ENCODE measurements at places on chromosomes 7 and 10.

DNA sequence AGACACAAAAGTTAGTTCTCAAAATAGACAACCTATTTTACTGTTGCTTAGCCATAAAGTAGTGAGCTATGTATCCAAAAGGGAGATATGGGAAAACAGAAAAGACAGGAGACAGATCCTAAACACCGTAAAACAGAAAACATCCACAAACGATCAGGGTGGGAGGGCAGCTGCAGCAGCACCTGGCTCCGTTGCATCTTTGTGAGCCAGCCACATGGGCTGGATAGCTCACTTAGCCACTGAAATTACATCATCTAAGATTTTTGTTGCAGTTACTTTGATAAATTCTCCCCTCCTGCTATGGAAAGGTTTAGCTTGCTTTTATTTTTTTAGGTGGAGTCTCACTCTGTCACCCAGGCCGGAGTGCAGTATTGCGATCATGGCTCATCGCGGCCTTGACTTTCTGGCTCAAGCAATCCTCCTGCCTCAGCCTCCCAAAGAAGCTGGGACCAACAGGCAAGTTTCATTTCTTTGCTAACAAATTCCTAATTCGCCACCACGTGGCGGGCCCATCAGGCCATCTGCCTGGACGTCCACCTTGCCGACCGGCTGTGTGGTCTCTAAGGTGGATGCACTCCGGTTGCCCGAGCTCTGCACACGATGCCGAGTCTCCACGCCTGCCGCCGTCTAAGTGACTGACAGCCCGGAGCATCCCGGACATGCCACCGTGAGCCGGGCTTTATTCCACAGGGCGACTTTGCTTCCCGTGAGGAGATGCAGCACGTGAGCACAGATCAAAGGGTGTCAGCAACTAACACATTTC lies 159.8 kb downstream of the DIP2C start:
- no peak for DNase-seq

DNA sequence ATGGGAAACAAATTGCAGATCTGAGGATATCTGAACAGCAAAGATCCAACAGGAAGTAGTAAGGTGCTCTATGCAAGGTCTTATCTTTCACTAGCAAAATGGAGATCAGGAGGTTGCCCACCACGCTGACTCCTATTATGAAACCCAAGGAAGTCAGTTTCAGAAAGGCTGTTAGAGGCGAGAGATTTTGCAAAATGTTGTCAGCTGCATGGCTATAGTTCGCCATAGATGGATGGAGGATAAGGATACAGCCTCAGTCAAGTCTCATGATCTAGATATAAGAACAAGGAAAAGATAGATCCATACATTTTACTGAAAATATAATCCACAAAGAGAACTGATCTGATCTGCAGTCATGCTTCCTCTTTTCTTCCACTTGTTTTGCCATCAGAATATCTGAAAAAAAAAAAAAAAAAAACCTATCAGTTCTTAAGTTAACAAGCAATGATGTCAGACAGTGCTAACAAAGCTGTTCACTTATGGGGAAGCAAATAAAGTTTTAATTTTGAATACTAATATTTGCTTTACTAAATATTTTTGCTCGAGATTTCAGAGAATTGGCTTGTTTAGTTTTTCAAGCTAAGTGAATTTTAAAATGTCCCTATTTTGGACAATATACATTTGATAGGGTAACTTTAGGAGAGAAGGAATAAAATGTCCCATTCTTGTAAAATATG lies 2.0 kb downstream of the GPR85 start:
- DNase-seq: no peak

DNA sequence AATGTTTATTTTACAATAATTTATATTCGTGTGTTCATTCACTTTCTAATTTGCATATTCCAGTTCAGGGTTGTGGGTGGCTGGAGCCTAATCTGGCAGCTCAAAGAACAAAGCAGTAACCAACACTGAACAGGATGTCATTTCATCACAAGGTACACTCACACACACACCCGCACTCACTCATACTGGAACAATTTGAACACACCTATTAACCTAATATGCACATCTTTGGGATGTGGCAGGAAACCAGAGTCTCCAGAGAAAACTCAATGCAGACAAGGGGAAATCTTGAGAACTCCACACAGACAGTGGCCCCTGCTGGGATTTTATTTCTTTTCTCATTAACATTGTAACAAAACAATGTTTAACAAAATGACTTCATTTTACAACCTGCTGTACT lies 97.4 kb downstream of the TWIST1 start:
- DNase-seq: no peak

DNA sequence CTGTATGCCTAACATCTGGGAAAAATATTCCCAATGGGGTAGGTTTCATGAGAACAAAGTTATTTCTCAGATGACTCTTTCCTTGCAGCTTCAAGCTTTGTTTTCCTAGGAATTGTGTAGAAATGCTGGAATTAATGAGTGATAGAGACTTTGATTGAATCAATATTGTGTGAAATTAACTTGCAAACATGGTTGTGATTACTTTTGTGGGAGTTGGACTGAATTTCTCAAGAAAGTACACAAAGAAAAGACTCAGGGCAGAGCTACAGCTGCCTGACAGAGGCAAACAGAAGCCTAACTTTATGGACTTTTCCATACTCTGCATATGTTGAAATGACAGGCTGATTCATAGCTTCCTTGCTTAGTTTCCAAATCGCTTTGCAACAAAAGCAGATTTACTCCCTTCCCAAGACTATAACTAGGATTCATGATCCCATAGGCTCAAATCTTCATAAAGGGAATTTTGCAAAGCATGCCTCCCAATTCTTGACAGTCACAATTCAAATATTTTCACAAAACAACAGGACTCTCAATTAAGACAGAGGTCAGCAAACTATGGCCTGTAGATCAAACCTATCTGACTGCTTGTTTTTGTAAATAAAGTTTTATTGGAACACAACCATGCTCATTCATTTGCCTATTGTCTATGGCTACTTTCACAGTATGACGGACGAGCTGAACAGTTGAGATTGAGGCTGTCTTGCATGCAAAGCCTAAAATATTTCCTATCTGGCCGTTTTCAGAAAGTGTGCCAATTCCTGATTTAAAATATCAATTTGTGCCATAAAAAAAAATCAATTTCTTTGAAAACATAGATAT lies 27.6 kb downstream of the NRP1 start:
- no peak for DNase-seq

DNA sequence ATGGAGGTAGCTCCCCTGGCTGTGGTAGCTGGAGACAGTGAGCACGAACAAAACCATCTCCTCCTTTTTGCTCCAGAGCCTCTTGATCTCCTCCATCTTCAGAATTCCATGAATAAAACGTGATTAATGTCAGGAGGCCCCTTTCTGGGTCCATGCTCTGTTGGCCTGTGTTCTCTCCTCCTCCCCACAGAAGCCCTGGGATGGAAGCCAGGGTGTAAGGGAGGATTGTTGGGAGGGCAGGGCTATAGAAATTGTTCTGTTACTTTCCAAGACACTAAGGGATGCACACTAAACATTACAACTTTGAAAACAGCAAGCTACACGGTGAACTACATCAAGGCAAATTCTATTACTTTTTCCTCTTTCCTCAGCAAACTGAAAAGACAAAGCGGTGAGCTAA lies 96.3 kb downstream of the RNF216 start:
- DNase-seq: no peak

DNA sequence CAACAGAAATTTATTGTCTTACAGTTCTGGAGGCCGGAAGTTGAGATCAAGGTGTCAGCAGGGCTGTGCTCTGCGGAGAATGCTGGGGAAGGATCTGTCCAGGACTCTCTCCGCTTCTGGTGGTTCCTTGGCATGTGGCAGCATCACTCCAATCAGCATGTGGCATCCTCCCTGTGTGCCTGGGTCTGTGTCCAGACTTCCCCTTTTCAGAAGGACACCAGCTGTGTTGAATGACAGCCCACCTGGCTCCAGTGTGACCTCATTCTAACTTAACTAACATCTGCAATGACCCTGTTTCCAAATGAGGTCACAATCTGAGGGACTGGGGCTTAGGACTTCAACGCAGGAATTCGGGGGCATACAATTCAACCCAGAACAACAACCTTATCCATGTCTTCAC lies 141.9 kb downstream of the BMS1 start:
- no peak for DNase-seq

DNA sequence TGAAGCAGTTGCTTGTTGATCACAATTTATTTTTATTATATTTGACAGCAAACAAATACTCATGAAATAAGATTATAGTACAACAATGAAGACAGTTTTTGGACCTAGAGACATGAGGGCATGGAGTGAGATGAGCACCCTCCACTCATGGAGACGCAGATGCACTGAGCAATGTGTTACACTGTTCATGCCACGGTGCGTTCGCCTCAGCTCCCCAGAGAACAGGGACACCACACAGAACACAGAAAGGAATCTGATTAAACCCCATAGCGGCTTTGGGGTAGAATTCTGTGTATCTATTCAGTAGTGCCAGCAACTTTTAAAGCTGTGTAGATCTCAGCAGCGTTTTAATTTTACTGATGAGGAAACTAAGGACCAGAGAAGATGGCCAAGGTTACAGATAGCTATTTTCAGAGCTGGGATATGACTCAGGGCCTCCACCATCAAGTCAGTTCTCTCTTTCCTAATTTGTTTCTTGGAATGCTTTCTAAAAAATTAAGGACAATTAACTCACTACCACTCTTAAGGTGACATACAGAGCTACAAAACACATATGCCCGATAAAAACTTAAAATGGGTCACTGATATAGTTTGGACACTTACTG lies 33.6 kb downstream of the FAM25A start:
- no peak for DNase-seq

DNA sequence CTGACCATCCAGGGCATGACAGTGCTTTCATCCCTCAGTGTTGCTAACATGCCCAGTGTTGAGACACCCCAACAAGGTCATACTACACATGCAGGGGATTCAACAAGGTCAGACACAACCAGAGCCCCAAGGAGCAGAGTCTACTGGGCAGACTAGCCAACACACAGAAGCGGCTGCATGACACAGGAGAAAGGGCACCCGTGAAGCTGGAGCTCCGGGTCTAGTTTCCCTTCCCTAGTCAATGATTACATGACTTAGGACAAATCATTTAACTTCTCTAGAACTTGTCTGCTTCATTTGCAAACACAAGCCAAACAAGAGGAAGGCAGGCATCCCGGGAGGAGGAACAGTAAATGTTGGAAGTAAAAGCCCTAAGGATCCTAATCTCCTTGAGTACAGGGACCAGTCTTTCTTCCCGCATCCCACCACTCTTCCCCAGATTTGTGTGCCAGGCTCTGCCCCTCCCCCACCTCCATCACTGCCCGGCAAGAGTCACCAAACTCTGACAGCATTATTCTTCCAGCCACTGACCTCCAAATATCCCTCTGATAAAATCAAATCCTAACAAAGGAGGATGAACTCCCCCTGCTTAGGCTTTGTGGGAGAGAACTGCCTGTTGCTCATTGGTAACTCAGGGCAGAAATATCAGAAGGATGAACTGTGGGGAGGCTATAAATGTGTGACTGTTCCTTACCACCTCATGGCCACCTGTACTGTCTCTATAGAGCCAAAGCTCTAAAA lies 104.3 kb downstream of the KCNMA1 start:
- DNase-seq: no peak

Data from Kasumi-1 (cell line).